Liver (tissue), 10 donors: ENCODE measurements at places on chromosomes 13 and 19.

DNA sequence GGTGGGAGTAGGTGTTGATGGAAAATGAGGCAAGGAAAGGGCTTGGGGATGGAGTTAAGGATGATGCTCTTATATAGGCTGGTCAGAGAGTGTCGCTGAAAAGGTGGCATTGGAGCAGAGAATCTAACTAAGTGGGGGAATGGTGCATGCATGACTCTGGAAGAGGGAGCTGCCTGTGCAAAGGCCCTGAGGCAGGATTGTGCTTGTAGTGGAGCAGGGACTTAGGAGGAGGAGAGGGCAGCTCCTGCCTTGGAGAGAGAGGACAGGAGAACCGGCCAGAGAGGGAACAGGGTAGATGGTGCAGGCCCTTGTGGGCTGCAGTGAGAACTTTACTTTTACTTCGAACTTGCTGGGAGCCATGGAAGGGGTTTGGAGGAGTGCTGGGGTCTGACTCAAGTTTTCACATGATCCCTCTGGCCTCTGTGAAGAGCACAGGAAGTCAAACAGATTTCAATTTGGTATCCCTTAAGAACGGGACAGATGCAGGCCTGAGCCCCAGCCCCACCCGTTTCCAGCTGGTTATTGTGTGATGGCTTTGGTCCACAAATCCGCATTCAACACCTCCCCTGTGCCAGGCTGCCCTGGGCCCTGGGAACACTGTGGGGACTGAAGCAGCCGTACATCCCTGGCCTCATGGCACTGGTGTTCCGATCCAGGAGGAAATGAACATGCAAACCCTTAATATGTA, 7.0 kb downstream of the AP2A1 start:
- DNase-seq, result no peak

GRCh38 chr19:48543121-48543710, 8.8 kb upstream of the SULT2B1 start:
- no peak for DNase-seq

- no peak for DNase-seq
Measured at GRCh38 chr13:40191186-40191980, 475.1 kb downstream of the FOXO1 start.

- DNase-seq, result peak; percentile 44
Measured at GRCh38 chr13:62512194-62513141, 1096.8 kb upstream of the PCDH20 start.

DNA sequence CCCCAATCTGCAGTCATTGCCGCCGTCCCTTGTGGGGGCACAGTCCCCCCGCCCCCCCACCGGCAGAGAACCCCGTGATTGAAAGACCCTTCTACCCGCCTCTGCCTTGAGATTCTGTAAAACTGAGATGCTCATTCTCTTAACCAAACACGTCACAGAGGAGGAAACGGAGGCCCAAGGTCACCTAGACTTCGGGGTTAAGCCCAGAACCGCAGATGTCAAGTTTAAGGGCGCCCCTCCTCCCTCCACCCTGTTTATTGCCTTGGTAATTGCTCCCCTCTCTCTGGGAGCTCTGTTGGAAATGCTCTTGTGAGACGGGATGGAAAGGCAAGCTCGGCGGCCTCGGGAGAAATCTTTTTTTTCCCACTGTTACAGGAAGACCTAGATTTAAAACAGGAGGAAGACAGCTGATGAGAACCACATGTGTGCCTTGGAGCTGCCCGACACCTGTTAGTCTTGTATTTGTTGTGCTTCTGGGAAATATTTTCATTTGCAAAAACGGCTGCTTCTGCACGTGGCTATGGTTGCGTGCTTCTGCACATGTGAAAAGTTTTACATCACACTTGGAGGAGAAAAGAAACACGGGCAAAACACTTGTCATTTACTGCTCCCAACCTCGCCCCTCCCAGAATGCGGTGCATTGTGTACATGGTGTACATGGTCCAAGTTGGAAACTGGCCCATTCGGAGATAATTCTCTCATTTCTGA, 1.1 kb upstream of the MED26 start:
- no peak for DNase-seq
